ENCODE measurements at places on chromosomes 2 and 18.

- no peak for DNase-seq
These were observed 88.3 kb upstream of the KCNH7 start for GRCh38 chr2:162926907-162927306.

DNA sequence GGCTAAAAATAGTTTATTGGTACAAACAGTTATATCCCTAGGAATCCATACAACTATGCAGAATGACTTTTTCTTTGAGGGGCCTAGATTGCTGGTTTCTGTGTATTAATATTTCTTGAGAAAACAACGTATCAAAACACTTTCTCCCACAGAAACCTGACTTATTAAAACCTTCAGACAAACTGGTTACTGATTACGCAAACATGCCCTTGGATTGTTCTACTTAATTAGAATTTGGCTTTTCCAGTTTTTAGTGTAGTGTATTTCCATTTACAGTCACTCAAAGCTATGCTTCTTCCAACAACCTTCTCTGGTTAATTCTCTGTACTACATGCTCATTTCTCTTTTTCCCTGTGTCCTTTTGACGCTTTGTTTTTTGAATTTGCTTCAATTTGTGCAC is 20.0 kb downstream of the VAPA start:
- DNase-seq = no peak

DNA sequence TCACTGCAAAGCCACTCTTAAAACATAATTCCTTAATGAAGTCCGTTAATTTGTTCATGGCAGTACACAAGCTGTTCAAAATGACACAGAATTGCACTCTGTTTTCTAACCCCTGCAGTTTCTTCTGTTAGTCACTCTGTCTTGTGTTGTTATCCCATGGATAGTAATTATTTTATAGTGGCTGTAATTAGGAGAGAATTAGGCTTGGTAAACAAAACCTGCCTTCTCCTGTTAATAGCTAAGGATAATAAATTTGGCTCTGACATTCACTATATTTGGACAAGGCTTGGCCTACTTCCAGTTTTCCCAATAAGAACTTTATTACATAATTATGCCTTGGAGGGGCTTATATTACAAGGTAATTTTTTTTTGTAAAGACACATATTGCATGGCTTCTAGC is 330.3 kb upstream of the FIGN start:
- DNase-seq = no peak

DNA sequence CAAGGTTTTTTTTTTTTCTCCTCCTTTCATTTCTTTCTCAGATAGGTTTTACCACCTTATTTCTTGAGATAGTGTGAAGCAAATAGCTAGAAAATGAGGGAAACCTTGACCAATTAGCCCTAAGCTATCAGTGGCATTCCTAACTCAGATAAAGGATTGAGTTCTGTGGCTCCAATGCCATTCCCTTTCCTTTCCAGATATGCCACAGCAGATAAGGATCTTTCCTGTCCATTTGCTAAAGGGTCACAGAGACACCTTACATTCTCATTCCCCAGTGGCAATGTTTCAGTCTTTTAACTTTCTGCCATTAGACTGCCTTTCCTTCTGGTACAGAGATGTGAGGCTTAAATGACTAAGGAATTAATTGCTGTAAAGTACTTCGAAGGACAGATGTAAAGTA is 81.7 kb downstream of the MGAT5 start:
- no peak for DNase-seq

GRCh38 chr18:8801263-8801901 is 96.0 kb downstream of the MTCL1 start:
- DNase-seq = no peak

DNA sequence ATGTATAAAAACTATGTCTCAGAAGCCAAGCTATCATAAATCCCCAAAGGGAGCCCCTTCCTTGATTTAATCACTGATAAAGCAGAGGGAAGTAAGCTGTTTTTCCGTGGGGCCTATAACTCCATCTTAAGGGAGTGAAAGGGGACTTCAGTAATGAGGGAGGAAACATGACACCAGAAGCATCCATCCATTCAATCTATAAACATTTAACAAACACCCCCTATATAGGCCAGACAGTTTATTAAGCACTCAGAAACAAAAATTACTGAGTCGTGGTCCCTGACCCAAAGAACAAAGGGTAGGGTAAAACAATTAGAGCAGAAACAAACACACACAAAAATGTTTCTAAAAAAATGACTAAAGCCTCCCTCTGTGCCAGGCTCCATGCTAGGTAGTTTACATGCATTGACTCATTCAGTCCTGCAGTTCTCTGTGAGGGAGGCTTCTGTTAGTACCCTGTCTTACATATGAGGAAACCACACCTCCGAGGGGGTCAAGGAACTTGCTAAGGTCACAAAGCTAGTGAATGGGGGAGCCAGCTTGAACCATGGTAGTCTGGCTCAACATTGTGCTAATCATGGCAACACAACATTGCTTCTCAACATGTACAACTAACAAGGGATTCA is 472.1 kb downstream of the CDH2 start:
- DNase-seq = no peak

- DNase-seq = no peak
These were observed 30.3 kb downstream of the GPR75 start for GRCh38 chr2:53829273-53829979.

DNA sequence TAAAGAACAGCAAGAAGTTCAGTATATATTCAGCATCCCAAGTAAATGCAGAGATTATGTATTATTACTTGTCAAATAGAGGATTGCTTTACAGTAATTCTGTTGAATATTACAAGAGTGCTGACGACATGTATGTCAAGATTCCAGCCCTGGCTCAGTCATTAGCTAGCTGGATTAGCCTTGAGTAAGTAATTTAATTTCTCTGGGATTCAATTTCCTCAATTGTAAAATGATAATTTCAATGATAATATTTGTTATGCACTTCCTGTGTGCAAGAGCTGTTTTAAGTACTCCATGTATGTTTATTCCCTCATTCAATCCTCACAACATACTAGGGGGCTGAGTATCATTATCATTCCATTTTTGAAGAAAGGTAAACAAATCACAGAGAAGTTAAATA is 44.0 kb downstream of the TCF4 start:
- DNase-seq = no peak

DNA sequence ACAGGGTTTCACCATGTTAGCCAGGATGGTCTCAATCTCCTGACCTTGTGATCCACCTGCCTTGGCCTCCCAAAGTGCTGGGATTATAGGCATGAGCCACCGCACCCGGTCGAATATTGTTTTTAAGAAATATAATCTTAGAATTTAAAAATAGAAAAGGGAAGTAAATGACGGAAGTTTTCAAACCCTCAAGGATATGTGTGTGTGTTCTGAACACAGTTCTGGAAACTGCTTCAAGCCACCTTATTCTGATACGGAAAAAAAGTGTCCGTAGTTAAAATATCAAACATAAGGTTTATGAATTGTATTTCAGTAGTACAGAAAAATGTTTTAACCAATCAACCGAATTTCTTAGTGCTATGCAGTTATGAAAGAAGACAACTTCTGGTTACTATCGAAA is 115.9 kb downstream of the UPP2 start:
- no peak for DNase-seq

- DNase-seq = no peak
These were observed 39.1 kb upstream of the IGFBP2 start for GRCh38 chr2:216594081-216594480.

DNA sequence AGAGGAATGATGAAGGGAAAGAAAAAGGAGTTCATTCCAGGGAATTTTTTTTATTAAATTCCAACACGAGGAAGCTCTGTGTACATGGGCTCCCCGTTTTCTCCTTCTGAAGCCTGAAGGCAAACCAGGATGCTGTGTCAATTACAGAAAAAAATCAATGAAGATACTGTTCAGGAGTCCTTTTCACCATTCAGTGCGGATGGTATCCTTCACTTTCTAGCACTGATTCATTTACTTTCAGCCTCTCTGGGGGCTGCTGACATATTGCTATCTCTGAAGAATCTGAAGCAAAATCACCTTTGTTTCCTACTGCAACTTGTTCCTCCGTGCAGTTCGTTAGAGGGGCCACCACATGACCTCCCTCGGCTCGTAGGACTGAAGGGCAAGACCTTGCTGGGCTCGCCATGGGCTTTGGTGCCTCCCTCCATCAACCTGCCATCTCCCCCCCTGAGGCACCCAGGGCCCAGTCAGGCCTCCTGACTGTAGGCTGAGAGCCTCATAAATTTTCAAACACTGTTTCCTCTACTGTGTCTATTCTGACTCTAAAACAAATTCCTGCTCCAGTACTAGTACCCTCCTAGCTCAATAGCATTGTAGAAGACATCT is 25.5 kb upstream of the ST8SIA3 start:
- no peak for DNase-seq

DNA sequence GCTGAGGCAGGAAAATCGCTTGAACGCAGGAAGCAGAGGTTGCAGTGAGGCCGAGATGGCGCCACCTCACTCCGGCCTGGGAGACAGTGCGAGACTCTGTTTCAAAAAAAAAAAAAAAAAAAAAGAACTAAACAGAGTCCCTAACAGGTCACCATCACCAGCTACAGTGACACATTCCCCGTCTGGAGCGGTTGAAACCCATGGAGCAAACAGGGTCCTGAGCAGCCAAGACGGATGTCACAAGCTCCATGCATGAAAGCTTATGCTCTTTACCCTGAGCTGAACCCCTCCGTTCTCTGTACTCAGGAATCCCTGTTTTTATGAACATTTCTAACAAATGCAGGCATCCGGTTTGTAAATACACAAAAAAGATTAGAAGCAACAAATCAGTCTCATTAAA is 55.9 kb upstream of the LAPTM4A start:
- DNase-seq = no peak

DNA sequence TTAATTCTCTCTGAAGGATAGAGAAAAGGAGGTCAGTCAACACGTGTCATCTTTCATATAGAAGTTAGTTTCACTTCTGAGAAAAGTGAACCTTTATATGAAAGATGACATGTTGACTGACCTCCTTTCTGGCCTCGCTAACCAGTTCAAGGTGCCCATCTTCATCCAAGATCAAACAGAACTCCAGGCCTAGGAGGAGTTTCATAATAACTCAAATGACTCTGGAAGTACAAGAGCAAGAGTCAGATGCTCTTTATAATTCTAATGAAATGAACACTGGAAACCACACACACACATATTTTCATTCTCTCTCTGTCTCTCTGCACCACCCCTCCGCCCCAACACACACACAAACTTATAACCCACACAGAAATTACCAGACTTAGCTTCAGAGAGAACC is 16.3 kb downstream of the ANKRD44 start:
- DNase-seq = no peak

GRCh38 chr2:88755836-88756235 is 64.4 kb downstream of the RPIA start:
- DNase-seq = no peak

- no peak for DNase-seq
These were observed 76.9 kb upstream of the PMAIP1 start for GRCh38 chr18:59822612-59823550.

DNA sequence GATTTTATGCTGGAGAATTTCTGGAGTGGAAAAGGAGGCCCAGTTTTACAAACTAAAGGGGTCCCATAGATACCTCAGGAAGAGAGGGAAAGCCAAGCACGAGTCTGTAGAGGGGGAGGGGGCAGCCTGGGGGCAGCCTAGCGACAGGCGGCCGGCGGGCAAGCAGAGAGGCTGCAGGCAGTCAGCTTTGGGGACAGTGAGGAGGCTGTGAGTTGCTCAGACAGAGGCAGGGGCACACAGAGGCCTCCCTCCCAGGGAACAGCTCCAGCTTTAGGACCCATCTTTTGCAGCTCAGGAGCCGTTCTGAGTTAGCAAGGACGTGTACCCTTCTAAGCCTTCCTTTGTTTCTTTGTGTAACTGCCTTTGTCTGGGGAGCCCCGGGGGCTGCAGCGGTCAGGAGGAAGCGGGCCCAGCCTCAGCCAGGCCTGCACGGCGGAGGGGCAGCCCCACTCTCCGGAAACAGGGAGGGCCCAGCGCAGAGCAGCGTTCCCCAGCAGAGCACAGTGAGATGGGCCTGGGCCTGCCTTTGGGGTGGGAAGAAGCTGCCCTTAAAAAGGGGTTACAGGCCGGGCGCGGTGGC is 41.1 kb upstream of the RALBP1 start:
- no peak for DNase-seq

- no peak for DNase-seq
These were observed 39.5 kb downstream of the STK39 start for GRCh38 chr2:168207851-168208250.

GRCh38 chr2:11562476-11562875 is 28.6 kb downstream of the GREB1 start:
- DNase-seq = no peak

- no peak for DNase-seq
These were observed 78.0 kb upstream of the SH3BP4 start for GRCh38 chr2:234873828-234874173.

GRCh38 chr18:61651880-61652268 is 240.9 kb downstream of the RNF152 start:
- no peak for DNase-seq

- DNase-seq = no peak
These were observed 82.0 kb upstream of the SLC66A3 start for GRCh38 chr2:11073251-11073650.

Data from pons (tissue), 1 donor.